ENCODE measurements at places on chromosomes 13 and 19. TPM values are rescaled to one million over a fixed set of nuclear protein-coding genes. Genes with fewer than 3 reads are reported as not detected.
A peak's percentile ranks its signal among the peaks of the same experiment; 100 is the strongest.

DNA sequence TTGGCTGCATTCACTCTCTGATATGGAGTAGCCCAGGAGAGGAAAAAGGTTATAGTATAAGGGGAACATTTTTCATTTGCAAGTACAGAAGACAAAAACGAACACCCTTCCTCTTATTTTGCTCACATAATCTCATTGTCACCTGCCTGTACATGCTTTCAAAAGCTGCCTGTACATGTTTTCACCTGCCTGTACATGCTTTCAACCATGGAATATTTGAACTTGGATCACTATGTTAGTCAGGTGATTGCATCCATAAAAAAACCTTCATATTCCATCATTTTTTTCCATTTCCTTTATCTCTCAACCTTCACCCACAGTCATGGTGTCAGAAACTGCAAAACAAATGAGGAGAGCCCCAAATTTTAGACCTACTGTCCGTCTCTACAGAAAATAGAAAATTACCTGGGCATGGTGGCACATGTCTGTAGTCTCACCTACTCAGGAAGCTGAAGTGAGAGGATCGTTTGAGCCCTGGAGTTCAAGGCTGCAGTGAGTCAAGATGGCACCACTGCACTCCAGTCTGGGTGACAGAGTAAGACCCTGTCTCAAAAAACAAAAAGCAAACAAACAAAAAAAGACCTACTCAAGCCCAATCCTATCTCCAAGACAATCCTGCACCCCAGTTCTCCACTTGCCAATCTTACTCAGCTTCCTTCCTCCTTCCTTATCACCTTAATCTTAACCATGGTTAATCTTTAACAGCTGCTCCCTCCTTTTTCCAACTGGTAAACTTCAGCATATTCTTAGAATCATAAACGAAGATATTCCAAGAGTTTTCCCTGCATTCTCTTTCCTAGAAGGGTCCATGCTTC, 11.6 kb downstream of the IGFL2 start:
- DNase-seq: peak; percentile 50
- no peaks in the 10 kb centered on the region for H3K36me3 ChIP-seq
- H3K27me3 ChIP-seq: peaks cover 46% of the 10 kb centered on the region
- H3K27ac ChIP-seq: no peak overlapping the region

GRCh38 chr19:56108447-56109195, 12.5 kb downstream of the ZNF787 start:
- H3K27ac ChIP-seq: peak overlapping the region; percentile 87
- H3K4me3 ChIP-seq: peak overlapping the region; percentile 48
- no peaks in the 10 kb centered on the region for H3K27me3 ChIP-seq
- no peaks in the 10 kb centered on the region for H3K36me3 ChIP-seq
- DNase-seq: no peak
- peaks cover 94% of the 10 kb centered on the region for H3K4me1 ChIP-seq

GRCh38 chr19:31350693-31351055, 1.4 kb upstream of the TSHZ3 start:
- H3K27ac ChIP-seq: peak overlapping the region; percentile 99
- peak overlapping the region; percentile 76 for H3K4me3 ChIP-seq
- H3K27me3 ChIP-seq: no peaks in the 10 kb centered on the region
- H3K4me1 ChIP-seq: peaks cover 21% of the 10 kb centered on the region
- no peak for DNase-seq

GRCh38 chr19:45670670-45671453, 2.8 kb downstream of the GIPR start:
- peaks cover 47% of the 10 kb centered on the region for H3K27me3 ChIP-seq
- no peak overlapping the region for H3K4me3 ChIP-seq
- DNase-seq: no peak
- H3K27ac ChIP-seq: no peak overlapping the region
- peaks cover 22% of the 10 kb centered on the region for H3K4me1 ChIP-seq

DNA sequence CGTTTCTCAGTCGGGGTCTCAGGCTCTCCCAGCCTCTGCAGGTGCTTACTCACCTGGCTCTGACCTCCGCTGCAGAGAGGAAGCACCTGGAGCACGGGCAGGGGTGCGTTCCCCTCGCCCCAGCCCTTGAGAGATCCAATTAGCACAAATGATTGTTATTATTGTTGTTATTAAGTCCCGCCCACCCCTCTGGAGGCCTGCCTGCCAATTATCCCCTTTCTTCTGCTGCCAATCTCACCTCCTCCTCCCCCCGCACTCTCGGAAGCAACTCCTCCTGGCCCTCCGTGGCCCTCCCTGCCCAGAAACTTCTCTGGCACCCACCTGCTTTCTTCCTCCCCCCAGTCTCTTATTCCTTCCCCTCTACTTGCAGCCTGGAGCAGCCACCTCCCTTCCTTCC, 8.8 kb downstream of the ZNF787 start:
- no peaks in the 10 kb centered on the region for H3K27me3 ChIP-seq
- H3K4me3 ChIP-seq: no peak overlapping the region
- H3K36me3 ChIP-seq: peaks cover under 1% of the 10 kb centered on the region

Gene CCDC194
- not detected for total RNA-seq

All from esophagus muscularis mucosa (tissue), 4 donors.